Skeletal muscle cell (primary cell): ENCODE measurements at places on chromosomes 2 and 18.

DNA sequence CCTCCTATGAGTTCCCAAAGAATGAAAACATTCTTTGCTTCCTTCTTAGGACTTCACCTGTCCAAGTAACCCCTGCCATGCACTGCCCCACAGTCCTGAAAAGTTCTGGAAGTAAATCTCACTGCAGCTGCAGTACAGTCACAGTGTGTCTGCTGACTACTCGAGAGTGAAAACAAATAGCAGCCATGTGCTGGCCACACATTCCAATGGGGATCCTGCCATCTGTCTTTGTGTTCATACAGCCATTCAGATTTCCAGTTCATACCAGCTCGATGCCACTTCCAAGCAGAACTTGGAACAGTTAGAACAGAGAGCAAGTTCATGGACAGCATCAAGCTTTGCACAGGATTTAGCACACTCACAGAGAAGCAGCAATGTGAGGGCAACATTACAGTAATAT lies 629.9 kb upstream of the ACVR2A start:
- DNase-seq, result no peak

DNA sequence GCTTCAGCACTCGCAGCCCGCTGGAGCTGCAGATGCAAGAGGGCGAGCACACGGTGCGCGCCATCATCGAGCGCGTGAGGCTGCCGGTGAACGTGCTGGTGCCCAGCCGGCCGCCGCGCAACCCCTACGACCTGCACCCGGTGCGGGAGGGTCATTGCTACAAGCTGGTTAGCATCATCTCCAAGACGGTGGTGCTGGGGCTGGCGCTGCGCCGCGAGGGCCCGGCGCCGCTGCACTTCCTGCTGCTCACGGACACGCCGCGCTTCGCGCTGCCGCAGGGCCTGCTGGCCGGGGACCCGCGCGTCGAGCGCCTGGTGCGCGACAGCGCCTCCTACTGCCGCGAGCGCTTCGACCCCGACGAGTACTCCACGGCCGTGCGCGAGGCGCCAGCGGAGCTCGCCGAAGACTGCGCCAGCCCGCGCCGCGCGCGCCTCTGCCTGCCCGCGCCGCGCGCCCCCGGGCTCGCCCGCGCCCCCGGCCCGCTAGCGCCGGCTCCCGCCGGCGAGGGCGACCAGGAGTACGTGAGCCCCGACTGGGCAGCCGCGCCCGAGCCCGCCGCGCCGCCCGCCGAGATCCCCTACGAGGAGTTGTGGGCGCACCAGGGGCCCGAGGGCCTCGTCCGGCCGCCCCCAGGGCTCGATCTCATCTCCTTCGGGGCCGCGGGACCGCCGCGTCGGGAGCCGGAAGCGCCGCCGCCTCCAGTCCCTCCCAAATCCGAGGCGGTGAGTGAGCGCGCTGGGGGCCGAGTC lies 11.8 kb downstream of the GAREM2 start:
- peak; percentile 47 for DNase-seq

GRCh38 chr2:31785876-31786275 lies 205.1 kb upstream of the SRD5A2 start:
- no peak for DNase-seq

DNA sequence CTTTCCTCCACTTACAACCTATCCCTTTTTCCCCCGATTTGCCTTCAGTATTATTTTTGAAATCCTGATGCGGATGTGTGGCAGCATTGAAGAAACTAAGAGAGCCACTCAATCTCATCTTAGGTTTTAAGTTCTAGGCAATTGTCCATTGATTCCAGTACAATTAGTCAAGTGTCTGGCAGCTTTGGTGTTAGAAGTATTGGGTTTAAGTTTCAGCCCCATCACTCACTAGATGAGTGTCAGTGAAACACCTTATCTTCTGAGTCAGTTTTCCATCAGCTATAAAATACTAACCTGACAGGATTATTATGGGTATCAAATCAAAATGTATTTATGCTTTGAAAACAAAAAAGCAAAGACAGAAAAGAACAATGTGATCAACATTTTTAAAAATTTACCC lies 16.8 kb upstream of the CUL3 start:
- no peak for DNase-seq

- DNase-seq, result no peak
These were observed 2.7 kb downstream of the IKZF2 start for GRCh38 chr2:213148572-213149261.

GRCh38 chr2:232802091-232802490 lies 25.7 kb upstream of the KCNJ13 start:
- no peak for DNase-seq

- DNase-seq, result no peak
These were observed 57.7 kb downstream of the BIN1 start for GRCh38 chr2:127048969-127049897.

DNA sequence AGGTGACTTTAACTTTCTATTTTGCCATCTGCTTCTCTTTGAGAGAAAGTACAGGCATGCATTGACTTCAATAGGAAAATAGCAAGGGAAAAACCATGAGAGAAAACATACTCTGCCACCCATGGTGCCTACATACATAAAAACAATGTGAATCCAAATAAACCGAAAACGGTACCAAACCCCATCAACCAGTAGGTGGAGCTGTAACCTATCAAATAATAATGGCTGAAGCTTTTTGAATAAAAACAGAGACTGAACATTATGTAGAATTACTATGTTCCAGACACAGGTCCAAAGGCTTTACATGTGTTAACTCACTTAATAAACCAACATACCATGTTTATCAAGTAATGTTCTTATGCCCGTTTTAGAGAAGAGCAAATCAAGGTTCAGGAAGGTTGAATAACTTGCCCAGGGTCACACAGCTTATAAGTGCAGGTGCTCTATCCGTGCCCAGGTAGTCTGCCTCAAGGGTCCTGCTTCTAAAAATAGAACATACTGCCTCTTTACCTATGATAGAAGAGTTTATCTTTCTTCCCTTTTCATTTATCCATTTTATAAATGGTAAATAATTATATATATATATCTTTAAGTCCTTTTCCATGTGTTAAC lies 293.9 kb upstream of the SYT4 start:
- DNase-seq, result peak; percentile 6

DNA sequence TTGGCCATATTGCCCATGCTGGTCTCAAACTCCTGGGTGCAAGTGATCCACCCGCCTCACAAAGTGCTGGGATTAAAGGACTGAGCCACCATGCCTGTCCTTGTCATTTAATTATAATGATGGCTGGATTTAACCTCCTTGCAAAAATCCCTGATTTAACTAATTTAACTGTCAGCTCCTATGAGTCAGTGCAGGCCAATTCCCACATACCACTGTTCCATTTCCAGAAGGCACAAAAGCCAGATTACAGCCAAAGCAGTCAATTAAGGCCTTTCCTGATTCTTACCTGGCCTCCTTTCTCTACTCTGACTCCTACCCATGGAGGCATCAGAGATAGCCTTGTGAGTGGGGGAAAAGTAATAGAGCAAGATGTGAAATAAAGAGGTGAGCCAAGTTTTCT lies 12.3 kb upstream of the SLC35F5 start:
- DNase-seq, result no peak

GRCh38 chr2:67872481-67872880 lies 190.3 kb downstream of the C1D start:
- no peak for DNase-seq

- no peak for DNase-seq
These were observed 15.9 kb downstream of the TRIB2 start for GRCh38 chr2:12732651-12733050.

DNA sequence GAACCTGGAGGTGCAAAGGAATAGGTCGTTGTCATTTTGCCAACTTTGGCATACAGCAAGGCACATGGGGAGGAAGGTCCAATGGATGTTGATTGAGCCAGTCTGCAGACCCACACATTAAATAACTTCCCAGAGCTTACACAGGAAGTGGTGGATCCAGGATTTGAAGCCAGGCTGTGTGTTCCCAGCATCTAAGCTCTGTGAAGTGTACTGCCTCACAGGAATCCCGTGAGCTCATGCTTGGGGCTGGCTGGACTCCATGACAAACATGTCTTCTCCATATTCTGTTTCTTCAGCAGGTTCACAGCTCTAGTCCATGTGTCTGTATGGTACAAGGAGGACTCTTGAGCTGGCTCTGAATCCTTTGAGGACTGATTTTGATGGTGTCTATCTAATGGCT lies 63.9 kb downstream of the KLHL29 start:
- peak; percentile 24 for DNase-seq

DNA sequence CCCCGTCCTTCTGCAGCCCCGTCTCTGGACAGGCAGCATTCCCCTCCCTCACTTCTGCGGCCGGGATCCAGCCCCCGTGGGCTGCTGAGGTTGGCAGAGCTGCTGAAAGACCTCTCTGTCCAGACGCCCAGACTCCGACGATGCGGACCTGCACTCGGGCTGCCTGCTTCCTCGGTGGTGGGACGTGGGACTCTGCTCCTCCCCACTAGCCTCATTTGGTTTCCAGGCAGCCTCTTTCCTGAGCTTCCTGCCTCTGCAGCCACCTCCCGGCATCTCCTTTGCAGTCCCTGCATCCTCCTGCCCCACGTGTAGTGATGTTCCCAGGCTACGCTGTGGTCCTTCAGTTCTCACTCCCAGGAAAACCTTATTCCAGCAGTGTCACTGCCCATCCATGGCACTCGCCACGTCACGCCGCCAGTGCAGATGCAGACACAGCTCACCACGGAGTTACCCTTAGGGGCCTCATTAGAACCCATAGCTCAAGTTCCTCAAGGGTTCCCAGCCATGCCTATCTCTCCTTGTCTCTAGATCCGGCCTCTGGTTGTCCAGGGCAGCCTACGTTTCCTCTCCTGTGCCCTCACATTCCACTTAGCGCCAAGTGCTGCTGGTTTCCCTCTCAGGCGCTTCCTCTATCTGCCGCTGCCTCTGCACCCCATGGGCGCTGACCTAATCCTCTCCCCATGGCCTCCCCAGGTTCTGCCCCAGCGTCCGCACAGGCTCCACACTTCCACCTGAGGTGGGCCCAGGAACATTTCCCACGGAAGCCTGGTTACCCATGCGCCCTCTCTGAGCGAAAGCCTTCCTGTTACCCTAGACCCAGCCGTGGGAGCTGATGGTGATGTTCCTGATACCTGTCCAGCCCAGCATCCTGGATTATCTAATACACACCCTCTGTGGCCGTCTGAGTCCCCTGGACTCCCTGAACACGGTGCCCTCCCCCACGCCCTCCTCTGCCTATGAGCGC lies 318.3 kb upstream of the MYT1L start:
- DNase-seq, result no peak

- no peak for DNase-seq
These were observed 140.8 kb upstream of the ZFP36L2 start for GRCh38 chr2:43367012-43367782.

DNA sequence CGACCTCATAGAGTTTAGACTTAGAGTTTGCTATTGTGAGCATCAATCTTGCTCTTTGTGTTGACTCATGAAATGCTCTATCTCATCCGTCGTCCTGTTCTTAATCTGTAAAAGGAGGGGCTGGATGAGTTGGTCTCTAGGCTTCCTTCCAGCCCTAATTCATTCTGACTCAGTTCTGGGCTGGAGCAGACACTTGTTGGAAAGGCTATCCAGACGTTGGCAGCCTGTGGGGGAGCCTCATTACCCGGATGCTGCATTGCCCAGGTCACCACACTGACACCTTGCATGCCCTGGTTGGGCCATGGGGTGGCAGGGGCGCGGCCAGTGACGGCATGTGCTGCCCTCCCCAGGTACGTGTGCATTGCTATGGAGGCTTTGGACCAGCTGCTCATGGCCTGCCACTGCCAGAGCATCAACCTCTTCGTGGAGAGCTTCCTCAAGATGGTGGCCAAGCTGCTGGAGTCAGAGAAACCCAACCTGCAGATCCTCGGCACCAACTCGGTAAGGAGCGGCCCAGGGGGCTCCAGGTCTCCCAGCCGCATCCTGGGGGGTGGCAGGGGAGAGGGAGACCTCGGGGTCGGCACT lies 61.5 kb downstream of the EFR3B start:
- DNase-seq, result peak; percentile 53

DNA sequence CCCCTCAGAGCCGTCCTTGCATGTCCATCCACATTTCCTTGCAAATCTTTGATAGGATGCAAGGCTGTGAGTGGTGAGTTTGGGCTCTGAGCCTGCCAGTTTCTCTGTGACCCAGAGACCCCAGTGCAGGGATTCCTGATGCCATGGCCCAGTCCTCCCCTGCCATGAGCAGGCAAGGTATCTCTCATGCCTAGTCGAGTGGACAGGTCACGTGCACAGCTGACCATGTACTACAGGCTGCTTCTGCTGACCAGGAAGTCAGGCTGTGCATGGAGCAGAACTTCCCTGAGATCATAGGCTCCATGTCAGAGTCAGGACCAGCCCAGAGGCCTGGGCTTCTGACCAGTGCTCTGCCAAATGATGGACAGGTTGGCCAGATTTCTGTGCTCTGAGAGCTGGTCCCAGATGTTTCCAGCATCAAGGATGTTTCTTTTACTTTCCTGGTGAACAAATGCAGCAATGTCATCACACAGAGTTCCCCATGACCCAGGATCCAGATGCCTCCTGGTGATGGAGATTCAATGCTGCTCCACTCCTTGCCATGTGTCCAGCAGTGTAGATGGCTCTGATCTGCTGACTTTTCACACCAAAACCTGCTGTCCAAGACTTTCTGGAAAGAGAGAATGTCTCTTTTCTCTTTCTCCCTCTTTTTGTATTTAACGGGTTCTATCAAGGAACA lies 321.6 kb upstream of the HS6ST1 start:
- no peak for DNase-seq

DNA sequence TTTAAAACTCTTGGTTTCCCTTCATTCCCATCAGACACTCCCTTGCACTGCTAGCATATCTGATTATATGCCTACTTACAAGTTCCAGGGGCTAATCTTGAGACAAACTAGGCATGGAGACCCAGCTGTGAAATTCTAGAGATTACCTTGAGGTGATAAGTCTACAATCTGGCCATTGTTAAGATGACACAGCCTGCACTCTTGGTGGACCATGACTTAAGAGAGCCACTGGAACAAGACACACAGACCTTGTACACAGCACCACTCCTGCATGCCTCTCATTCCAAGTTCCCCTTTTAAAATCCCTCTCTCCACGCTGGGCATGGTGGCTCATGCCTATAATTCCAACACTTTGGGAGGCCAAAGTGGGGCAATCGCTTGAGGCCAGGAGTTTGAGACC lies 387.2 kb upstream of the DCC start:
- DNase-seq, result no peak

DNA sequence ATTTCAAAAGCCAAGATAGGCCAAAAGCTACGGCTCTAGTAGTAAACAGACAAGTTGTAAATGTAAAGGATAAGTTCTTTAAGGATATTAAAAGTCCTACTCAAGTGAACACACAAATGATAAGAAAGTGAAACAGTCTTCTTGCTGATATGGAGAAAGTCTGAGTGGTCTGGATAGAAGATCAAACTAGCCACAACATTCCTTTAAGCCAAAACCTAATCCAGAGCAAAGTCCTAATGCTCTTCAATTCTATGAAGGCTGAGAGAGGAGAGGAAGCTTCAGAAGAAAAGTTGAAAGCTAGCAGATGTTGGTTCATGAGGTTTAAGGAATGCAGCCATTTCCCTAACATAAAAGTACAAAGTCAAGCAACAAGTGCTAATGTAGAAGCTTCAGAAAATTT lies 111.7 kb upstream of the ZEB2 start:
- DNase-seq, result no peak

DNA sequence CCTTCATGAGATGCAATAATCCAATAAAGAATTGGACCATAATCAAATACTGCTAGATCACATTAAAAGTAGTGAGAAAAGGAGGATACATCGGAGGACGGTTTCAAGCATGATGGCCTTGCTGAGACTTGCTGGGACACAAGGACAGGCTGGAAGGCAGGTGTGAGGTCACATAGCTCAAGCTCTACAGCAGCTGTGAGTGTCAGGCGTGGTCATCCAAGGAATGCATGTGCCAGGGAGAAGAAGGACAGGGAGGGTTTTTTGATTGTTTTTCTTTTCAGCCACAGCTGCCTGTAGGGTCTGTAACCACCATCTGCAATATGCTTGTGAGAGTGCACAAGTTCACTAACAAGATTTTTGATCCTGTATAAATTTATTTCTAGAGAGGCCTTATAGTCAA lies 57.6 kb downstream of the BMP10 start:
- no peak for DNase-seq

- DNase-seq, result no peak
These were observed 339.0 kb downstream of the RAD51AP2 start for GRCh38 chr2:17179145-17179808.
